AG04449 (cell line): ENCODE measurements at places on chromosomes 4 and X.

GRCh38 chr4:84481860-84482245, 17.2 kb downstream of the NKX6-1 start:
- no peak for DNase-seq

DNA sequence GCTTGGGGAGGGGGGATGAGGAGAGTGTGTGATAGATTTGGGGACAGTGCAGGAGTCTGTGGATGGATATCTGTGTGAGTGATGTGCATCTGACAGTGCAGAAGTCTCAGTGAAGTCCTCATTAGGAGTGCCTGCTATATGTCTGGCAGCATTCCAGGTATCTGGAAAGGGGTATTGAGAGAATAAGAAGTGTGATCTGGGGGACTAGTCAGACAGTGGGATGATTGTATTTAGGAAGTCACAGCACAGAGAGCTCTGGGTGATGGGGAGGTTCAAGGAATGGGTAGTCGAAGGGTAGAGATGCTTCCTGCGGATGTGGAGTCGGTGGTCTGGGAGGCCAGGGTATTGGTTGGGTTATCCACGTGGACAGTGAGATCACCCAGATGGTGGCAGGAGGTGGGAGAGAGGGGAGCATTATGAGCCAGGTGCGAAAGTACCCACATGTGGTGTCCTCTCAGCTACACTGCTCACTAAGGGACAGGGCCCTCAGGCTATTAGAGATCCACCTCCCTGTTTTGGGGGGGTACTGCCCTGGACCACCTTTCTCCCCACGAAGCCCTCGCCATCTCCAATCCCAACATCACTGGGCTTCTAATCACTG, 9.8 kb downstream of the MAGED2 start:
- no peak for DNase-seq

DNA sequence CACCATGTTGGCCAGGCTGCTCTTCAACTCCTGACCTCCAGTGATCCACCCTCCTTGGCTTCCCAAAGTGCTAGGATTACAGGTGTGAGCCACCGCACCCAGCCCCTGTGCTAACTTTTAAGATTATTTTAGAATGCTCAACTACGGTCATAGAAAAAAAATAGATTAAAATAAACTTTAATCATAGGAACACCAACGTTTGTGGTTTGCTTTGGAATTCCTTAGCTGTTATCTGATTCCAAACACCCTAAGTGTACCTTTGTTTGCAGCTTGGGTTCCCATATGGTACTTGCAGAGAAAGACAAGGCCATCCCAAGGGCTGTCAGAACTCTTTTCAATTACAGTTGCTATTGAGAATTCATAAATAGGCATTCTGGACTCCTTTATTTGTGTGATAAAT, 90.1 kb upstream of the EFHC2 start:
- no peak for DNase-seq

DNA sequence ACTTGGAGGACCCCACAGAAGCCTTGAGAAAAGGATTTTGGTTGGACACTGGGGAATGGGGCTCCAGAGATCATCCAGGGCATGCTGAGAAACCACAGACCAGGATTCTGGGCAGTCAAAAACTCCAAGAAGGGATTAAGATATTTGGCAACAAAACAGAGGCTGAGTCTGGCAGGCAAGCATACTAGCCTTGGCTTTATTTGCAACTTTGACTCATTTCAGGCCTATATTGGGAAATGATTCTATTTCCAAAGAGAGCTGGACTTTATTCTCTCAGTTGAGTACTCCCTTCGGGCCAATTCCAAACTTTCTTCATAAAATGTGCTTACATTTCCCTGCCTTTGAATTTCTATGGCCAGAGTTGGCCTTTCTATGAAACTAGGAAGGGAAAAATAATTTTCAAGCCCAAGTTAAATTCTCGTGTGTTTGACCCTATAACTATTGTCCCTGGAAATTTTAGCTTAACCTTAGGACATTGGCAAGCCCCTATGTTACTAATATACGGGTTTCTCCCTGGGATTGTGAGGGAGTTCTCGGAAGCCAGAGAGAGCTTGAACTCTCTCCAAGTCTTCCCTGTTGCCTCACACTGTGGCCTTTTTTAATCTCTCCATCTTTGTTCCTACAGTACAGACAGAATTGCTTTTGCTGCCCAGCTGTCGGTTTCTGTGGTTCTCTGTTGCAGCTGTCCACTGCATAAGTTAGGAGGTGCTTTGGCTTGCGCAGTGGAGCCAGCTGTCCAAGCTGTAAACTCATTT, 112.6 kb upstream of the FAM9A start:
- DNase-seq: peak; percentile 1

DNA sequence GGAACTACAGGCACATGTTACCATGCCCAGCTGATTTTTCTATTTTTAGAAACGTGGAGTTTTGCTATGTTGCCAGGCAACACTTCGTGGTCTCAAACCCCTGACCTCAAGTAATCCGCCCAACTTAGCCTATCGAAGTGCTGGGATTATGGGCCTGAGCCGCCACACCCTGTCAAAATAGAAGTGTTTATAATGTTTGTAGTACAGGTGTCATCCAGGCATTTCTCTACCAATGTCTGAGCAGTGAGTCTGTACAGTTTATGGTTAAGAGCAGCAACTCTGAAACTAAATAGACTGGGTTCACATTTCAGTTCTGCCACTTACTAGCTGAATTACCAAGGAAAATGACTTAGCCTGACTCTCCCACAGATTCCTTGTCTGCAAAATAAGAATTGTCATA, 460.4 kb upstream of the GALNT7 start:
- no peak for DNase-seq

GRCh38 chrX:42755815-42756214, 22.1 kb downstream of the PPP1R2C start:
- DNase-seq: peak; percentile 17

GRCh38 chrX:132023896-132024386, 839 bp downstream of the STK26 start:
- DNase-seq: no peak
